T-helper 2 cell (primary cell): ENCODE measurements at places on chromosomes 3 and 15.

- no peak for DNase-seq
Measured at GRCh38 chr3:112350018-112350810, 17.3 kb downstream of the CD200 start.

DNA sequence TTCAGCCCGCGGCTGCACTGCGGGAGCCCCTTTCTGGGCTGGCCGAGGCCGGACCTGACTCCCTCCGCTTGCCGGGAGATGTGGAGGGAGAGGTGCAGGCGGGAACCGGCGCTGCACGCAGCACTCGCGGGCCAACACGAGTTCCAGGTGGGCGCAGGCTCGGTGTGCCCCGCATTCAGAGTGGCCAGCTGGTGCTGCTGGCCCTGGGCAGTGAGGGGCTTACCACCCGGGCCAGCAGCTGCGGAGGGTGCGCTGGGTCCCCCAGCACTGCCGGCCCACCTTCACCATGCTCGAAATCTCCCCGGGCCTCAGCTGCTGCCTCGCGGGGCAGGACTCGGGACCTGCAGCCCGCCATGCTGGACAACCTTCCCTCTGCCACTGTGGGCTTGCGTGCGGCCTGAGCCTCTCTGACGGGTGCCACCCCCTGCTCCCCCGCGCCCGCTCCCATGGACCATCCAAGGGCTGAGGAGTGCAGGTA, 733.5 kb upstream of the CCDC54 start:
- DNase-seq: no peak

GRCh38 chr3:183980403-183980802, 37.3 kb downstream of the ABCC5 start:
- no peak for DNase-seq

GRCh38 chr3:113551820-113552219, 19.5 kb downstream of the SIDT1 start:
- DNase-seq: no peak

DNA sequence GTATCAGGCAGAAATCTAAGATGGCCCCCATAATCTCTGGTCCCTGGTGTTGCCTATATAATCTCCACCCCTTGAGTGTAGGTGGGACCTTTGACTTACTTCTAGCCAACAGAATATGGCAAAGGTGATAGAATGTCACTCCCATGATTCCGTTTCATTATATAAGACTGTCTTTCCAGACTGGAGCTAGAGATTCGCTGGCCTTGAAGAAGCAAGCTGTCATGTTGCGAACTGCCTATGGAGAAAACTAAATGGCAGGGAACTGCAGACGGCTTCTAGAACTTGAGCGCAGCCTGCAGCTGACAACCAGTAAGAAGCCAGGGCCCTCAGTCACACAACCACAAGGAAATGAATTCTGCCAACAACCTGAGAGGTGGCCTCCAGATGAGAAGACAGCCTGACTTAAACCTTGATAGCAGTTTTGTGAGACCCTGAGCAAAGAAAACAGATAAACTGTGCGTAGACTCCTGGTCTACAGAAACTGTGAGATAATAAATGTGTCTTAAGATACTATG, 2.2 kb upstream of the KPNA1 start:
- no peak for DNase-seq

DNA sequence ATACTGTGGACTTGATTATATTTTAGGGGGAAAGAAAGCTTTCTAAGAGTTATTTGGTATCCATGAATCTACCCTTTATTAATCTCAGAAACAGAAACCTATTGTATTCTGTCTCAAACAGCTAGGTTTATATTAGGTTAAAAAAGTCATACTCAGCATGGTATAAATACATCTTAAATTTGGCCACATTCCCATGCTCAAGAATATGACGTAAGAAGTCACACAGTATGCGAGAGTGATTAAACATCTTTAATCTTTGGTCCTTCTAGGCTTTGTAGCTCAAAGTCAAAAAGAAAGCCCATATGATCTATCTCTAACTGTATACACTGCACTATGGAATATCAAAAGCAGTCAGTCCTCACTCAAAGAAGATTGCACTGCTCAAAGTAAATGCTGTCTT, 131.4 kb downstream of the EPHA3 start:
- DNase-seq: no peak

- no peak for DNase-seq
Measured at GRCh38 chr3:124952282-124952855, 17.8 kb upstream of the MUC13 start.

- DNase-seq: no peak
Measured at GRCh38 chr15:74844319-74845207, 1.6 kb upstream of the ULK3 start.

DNA sequence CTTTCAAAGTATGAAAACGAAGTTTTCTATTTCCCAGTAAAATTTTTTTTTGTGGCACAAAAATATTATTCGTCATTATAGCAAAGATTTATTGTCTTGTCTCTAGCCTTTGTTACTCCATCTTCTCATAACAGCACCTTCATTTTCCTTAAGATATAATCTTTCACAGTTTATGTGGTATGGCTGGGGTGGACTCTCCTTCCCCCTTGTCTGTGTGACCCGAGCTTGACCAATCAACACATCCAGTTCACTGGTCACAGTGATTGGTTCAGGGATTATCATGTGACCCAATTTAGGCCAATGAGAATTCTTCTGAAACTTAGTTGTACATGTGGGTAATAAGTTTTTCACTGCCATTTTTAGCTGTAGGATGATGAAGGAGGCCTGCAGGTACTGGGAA, 71.2 kb upstream of the DCBLD2 start:
- no peak for DNase-seq

DNA sequence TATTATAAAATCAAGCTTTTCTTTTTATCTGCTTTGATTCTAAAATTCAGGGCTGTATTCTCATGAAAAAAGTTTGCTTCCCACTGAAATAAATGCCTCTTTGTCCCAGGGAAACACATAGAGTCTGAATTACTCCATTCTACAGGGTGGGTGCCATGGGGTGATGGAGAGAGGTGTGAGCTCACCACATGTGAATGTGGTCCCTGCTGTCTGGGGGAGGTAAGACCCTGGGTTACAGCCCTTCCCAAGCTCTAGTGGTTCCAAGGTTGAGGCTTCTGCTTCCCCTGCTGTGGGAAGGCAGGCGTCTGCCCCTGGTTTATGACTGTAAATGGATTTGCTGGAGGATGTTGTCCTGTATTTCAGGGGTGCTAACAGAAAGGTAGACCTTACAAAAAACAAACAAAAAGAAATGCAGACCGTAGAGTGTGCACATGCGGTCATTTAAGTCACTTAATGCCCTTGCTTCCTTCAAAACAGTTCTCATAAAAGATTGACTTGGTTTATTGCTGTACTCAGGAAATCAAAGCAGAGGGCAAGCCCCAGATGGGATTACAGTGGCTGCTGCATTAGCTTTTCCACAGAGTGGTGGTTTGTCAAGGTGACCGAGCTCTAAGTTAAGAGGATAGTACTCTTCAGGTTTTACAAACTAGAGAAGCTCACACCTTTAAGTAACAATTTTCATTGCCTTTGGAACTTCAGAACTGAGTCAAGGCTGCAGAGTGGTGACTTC, 49.2 kb downstream of the CTDSPL start:
- no peak for DNase-seq

DNA sequence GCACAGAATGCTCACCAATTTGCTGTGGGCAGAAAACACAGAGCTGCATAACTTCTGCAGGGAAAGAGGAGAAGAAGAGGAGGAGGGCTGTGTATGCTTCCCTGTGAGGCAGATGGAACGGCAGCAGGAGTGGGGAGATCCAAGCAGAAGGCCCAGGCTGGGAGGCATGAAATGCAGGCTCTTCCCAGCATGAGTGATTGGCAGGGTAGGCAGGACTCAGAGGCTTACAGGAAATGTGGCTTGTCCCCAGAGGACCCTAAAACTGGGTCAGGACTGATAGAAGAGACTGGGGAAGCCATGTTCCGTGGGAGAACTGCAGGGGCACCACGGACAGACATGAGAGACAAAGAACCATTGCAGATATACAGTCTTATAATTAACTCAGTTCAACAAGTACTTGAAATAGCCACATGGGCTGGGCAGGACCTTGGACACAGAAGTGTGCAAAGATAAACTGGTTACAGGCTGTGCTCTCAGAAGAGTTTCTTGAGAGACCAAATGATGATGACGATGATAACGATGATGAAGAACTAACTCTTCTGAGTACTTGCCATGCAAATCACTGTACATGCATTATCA, 286.9 kb downstream of the EPHB1 start:
- DNase-seq: no peak

DNA sequence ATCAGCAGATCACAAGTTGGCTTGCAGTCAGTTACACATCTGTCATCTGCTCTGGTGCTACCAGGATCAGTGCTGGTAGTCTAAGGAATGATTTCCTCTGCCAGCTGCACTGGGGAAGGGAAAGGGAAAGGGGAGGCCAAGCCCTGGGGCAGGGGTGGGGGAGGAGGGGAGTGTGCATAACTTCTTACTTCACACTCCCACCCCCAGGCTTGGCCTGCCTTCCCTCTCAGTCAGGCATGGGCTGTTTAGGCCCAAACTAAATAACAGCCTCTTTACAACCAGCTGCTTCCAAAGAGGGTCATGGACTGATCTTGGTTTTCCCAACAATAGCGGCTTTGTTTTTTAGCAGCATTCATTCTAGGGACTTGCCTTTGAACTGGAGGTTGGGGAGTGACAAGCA, 86.1 kb upstream of the PSMD6 start:
- DNase-seq: no peak

DNA sequence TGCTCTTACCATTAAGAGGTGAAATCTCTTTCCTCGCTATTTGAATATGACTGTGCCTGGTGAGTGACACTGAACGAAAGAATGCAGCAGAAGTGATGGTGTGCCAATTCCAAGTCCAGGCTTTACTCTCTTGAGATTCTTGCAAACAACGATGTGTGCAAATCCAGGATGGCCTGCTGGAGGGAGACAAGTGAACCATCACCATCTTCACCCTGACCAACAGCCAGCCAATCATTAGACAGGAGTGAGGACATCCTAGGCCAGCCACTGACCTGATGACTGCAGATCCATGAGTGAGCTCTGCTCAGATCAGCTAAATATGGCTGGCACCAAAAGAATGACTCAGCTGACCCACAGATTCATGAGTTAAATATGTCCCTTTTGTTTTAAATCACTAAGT, 878.0 kb downstream of the PDCD6IP start:
- no peak for DNase-seq

GRCh38 chr3:86814321-86814720, 176.6 kb downstream of the VGLL3 start:
- DNase-seq: no peak

GRCh38 chr15:26882112-26882511, 15.2 kb downstream of the GABRA5 start:
- no peak for DNase-seq
